ENCODE measurements at places on chromosomes 16 and 17.

DNA sequence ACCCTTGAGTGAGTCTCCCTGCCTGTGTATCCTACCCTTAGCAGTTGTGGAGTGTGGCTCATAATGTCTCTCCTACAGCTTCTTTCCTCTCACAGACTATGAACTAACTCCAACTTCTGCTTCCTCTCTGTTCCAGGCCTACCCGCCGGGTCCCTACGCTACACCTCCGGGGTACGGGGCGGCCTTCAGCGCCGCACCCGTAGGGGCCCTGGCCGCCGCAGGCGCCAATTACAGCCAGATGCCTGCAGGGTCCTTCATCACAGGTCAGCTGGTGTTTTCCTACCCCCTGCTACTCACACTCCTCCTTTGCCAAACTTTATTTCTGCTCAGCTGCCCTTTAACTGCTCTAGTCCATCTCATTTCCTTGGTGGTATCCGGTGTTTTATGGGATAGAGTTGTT, 5.4 kb downstream of the RNF227 start:
- DNase-seq: no peak

DNA sequence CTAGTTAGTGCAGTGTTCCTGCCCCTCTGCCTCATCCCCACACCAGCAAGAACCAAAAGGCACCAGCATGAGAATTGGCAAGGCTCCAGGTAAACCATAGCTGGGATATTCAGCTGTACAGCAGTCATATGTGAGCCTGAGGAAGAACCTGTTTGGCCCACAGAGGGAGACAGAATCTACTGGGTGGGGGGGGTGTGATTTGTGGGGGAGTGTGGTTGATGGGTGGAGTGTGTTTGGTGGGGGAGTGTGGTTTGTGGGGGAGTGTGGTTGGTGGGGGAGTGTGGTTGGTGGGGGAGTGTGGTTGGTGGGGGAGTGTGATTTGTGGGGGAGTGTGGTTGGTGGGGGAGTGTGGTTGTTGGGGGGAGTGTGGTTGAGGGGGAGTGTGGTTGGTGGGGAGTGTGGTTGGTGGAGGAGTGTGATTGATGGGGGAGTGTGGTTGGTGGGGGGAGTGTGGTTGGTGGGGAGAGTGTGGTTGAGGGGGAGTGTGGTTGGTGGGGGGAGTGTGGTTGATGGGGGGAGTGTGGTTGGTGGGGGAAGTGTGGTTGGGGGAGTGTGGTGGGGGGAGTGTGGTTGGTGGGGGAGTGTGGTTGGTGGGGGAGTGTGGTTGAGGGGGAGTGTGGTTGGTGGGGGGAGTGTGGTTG, 19.5 kb downstream of the MINK1 start:
- DNase-seq: no peak

DNA sequence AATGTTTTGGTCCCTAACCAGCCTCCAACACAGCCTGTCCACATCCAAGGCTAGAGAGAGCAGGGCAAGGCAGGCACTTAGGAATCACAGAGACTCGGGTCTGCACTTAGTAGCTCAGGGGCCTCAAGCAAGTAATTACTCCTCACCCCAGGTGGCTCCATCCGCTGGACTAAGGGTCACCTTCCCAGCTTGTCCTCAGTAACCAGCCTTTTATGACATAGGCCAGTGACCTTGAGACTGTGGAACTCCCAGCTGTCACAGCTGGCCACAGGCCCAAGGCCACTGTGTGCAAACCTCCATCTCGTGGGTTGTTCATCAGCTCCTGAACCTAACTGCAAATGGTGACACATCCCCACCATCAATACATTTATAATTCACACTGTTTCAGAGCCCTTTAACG, 68.6 kb downstream of the CDYL2 start:
- no peak for DNase-seq

GRCh38 chr16:26729951-26730541, 336.7 kb upstream of the C16orf82 start:
- no peak for DNase-seq

- DNase-seq: peak; percentile 42
Observed at GRCh38 chr17:3558603-3559269, 1.1 kb upstream of the TRPV3 start.

DNA sequence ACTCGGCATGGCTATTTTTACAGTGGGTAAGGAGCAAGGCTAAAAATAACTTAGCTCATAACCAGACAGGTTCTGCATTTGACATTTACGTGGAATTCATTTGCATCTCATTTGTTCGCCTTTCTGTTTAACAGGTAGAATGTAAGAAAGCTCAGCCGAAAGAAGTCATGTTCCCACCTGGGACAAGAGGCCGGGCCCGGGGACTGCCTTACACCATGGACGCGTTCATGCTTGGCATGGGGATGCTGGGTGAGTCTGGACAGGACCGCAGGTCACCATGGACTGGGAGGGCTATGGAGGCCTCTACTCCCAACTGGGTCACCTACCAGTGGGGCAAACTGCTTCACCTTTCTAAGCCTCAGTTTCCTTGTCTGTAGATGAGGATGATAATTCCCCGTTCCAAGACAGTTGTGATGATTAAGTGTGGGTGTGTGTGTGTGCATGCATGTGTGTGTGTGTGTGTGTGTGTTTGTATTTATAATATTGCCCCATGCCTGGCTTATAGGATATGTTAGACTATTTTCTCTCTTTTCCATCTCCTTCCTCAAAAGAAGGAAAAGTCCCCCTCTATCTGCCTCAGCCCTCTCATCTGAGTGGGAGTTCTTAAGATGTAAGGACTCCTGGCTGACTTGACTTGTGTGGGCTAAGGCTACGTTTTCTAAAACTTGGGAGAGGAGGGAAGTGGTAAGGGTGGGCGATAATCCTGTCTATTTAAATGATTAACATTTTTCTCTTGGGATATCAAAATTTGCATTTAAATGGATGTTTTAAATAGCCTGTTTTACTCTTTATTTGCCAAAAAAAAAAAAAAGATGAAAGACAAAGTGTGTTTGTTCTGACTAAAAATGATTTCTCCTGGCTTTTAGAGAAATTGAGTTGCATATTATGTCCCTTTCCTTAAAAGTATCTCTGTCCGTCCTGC, 129.0 kb downstream of the CCDC182 start:
- no peak for DNase-seq

DNA sequence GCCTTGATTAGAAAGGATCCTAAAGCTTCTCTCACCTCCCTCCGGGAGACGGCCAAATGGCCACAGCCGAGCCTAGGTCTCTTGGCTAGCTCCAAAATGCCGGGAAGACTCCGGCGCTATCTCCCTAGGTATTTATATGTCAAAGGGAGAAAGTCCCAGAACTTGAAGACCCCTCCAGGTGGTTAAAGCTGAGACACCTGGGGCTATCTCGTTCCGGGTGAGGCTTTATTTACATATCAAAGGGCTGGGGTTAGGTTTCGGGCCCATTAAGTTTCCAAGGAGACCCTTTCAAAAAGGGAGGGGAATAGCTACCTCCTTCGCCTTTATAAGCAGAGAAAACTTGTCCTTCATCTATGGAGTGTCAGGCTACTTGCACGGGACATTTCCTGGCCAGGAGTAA, 70.9 kb upstream of the KIFC3 start:
- DNase-seq: no peak

DNA sequence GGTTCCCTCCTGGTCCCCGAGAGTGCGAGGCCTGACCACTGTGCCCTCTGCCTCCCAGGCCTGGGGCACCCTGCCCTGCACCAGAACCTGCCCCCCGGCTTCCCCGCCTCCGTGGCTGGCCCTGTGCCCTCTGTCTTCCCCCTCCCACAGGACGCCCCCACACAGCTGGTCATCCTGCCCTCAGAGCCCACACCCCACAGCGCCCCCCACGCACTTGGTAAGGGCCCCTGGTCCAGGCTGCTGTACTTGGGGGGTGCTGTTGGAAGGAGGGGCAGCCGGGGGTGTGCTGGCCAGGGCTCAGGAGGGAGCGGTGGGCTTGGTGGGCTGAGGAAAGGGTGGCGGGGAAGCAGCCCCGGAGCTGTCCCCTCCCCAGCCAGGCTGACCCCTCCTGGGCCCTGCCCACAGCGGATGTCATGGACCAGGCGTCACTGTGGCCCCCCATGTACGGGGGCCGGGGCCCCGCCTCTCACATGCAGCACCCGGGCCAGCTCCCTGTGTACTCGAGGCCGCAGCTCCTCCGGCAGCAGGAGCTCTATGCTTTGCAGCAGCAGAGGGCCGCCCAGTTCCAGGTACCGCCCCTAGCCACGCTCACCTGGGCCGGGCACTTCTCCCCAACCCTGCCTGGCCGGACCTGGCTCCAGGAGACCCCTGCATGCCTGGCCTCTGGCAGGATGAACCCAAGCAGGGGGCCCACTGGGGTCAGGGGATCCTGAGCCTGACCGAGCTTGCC, 49.5 kb downstream of the BAHCC1 start:
- no peak for DNase-seq

GRCh38 chr16:89475144-89475543, 15.2 kb downstream of the ANKRD11 start:
- no peak for DNase-seq

- DNase-seq: peak; percentile 23
Observed at GRCh38 chr17:35345926-35346771, 27.3 kb downstream of the SLFN11 start.

- no peak for DNase-seq
Observed at GRCh38 chr17:37179893-37180292, 195.9 kb upstream of the C17orf78 start.

GRCh38 chr17:79391376-79392233, 219.2 kb downstream of the RBFOX3 start:
- DNase-seq: peak; percentile 75

GRCh38 chr16:88810912-88811768, 588 bp downstream of the APRT start:
- DNase-seq: peak; percentile 68

GRCh38 chr17:28622186-28622585, 8.2 kb upstream of the RSKR start:
- DNase-seq: no peak

All from stimulated activated CD4-positive, alpha-beta T cell treated with anti-CD3 and anti-CD28 coated beads, Interleukin-4, amount 100 ng/mL, for 24 hours (primary cell).